ENCODE measurements at places on chromosomes 5 and 9.

GRCh38 chr5:5436203-5436760, 13.8 kb downstream of the ICE1 start:
- no peak for DNase-seq

DNA sequence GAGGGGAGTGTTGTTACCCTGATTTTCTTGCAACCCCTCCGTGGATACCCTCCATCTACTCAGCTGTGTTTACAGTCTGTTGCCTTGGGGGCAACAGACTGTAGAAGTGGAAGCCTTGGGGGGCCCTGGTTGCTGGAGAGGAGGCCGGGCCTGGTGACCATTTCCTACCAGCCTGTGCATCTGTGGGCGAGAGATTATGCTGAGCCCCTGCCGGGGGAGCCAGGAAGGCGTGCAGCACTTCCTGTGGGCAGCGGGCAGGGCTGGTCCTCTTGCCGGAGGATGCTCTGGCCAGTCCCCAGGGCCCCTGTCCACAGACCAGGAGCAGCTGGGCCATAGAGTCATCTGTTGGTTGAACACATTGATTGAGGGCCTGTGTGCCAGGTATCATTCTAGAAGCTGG, 11.1 kb downstream of the ERGIC1 start:
- DNase-seq: no peak

- peak; percentile 74 for DNase-seq
Observed at GRCh38 chr5:168790002-168790635, 211.0 kb upstream of the PANK3 start.

- no peak for DNase-seq
Observed at GRCh38 chr5:172841-173251, 18.4 kb upstream of the LRRC14B start.

GRCh38 chr5:149302641-149303040, 31.0 kb downstream of the AFAP1L1 start:
- DNase-seq: no peak

- no peak for DNase-seq
Observed at GRCh38 chr5:143024228-143024920, 254.2 kb downstream of the ARHGAP26 start.

DNA sequence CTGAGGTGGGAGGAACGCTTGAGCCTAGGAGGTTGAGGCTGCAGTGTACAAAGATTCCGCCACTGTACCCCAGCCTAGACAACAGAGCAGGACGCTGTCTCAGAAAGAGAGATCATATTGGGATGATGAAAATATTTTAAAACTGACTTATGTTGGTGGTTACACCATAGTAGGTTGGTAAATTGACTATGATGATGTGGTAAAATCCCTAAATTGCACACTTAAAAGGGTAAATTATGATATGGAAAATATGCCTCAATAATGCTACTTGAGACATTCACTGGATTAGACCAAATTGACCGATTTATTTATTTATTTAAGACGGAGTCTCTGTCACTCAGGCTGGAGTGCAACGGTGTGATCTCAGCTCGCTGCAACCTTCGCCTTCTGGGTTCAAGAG, 21.9 kb upstream of the TOR1B start:
- no peak for DNase-seq

- DNase-seq: no peak
Observed at GRCh38 chr9:99129091-99129490, 24.2 kb downstream of the TGFBR1 start.

- DNase-seq: no peak
Observed at GRCh38 chr5:180870276-180871068, 9.4 kb upstream of the ZFP62 start.

GRCh38 chr9:75914002-75914401, 23.5 kb downstream of the PCSK5 start:
- DNase-seq: no peak

DNA sequence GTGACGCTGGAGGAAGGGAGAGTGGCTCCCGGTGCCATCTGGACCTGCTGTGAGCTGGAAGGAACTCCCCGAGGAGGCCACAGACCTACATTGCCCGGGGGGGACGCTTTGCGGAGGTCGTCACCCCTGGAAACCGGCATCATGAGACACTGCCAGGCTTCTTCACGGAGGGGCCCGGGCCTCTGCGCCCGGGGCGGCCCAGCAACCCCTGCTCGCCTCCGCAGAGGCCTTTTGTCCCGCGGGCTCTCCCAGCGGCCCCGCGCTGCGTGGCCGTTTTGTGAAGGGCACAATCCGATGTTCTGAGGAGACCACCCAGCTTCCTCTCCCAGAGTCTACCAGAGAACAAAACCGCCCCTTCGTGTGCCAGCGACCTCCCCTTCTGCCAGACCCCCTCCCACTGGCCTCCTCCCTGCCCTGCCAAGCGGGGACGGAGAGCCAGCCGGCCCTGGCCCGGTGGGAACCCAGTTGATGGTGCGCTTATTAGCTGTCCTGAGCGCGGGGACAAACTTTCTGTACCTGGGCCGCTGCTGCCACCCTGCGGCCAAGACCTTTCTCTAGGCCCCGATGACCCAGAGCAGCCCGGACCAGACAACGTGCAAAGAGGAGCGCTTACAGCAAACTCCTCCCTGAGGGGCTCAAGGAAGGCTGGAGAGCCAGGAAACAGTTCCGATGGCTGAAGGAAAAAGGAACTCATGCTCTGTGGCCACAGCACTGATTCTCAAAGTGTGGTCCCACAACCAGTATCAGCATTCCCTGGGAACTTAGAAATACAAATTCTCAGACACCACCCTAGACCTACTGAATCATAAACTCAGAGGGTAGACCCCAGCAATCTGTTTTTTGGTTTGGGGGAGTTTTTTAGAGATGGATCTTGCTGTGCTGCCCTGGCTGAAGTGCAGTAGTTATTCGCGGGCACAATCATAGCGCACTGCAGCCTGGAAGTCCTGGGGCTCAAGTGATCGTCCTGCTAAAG, 86.7 kb downstream of the SLC1A3 start:
- peak; percentile 74 for DNase-seq

- peak; percentile 71 for DNase-seq
Observed at GRCh38 chr9:98856982-98857381, 49.5 kb downstream of the GALNT12 start.

DNA sequence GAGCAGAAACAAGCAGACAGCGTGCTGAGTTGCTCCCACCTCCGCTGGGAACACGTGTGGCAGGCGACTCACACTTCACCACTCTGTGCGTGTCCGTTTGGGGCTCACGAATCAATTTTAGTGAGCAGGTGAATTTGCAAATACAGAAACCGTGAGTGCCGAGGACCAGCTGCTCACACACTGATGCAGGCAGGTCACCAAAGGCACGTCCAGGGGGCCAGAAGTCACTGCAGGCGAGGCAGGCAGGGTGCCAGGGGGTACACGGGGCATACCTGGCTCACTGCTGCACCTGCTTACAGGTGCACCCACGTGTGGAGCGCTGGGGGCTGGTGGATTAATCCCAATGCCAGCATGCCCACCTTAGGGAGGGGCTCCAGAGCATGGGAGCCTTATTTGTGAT, 68.8 kb downstream of the ZNF354C start:
- DNase-seq: no peak

- no peak for DNase-seq
Observed at GRCh38 chr5:176633598-176633997, 3.1 kb downstream of the EIF4E1B start.

- DNase-seq: no peak
Observed at GRCh38 chr5:146249801-146250200, 46.4 kb downstream of the RBM27 start.

DNA sequence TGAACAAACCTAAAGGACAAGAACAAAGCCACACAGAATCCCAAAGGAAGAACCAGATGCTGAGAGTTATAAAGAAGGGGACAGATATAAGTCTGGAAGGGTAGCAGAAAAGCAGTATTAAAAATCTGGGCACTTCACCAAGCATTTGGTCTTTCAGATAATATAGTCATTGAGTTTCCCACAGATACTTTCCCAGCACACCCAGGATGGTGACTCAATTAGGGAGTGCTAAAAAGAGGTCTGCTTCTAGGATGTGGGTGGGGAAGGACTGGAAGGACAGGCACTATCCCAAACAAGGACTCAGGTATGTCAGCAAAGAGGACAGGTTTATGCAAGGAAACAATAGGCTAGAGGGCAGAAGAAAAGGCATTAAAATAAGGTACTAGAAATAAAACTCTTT, 59.3 kb downstream of the DIAPH1 start:
- peak; percentile 69 for DNase-seq

DNA sequence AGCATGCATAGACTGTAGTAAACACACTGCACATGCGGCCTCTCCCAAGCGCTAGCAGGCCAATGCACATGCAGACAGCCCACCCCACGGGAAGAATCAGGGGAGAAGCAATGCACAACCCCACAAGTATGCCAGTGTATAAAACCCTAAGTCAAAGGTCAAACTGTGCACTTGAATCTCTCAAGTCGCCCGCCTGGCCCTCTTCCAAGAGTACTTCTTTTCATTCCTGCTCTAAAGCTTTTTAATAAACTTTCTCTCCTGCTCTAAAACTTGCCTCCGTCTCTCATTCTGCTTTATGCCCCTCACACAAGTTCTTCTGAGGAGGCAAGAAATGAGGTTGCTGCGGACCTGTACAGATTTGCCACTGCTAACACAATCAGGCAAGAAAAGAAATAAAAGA, 50.4 kb downstream of the PTPDC1 start:
- no peak for DNase-seq

- DNase-seq: no peak
Observed at GRCh38 chr9:101636247-101636646, 41.5 kb upstream of the PPP3R2 start.

DNA sequence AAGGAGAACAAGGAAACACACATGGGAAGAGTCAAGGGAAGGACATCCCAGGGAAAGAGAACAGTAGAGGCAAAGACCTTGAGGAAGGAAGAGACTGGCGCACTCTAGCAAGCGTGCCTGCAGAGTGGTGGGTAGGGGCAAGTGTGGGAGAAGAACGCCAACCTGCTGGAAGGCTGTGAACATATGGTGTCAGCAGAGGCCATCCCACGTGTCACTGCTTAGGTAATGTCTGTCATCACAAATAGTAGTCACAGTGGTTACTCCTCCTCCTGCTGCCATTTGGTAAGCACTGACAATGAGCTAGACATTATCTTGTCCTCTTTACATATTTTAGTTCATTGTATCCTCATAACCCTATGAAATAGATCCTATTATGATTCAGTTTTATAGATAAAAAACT, 206.4 kb upstream of the TRIM32 start:
- DNase-seq: no peak

DNA sequence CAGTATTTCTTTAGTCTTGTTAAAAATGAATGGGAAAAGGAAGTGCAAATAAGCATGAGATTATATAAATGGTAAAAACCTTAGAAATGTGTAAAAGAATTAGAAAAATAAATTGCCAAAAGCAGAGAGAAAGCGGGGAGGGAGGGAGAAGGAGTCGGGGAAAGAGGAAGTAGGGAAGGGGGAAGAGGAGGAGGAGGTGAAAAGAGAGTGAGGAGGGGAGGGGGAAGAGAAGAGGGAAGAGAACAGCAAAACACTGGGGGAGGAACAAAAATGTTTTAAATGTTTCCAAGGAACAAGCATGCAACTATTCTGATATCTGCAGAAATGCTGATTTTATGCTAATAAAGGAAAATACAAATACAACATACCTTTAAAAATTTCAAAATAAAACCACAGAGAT, 317.5 kb downstream of the PIK3R1 start:
- no peak for DNase-seq

DNA sequence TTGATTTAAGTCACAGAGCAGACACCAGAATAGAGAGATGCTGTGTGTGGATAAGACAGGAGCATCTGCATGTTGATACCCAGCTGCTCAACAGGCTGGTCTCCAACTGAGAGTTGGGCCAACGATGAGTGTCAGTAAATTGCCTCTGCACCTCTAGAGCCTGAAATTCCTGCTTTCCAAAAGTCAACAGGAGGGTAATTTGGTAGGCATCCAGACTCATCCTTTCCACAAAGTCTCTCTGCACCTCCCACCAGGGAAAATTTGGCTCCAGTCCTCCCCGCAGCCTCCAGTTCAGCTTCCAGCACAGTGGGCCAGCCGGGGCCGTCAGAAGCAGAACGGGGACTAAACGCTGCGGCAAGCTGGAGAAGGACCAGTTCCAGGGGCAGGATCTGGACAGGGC, 136.9 kb downstream of the RFK start:
- DNase-seq: no peak

- DNase-seq: peak; percentile 92
Observed at GRCh38 chr9:87035879-87036278, 88.6 kb upstream of the GAS1 start.

GRCh38 chr9:95511616-95511931, 5.2 kb downstream of the PTCH1 start:
- DNase-seq: no peak

GRCh38 chr5:168360521-168361285, 69.3 kb downstream of the WWC1 start:
- no peak for DNase-seq

GRCh38 chr5:147669169-147669869, 113.2 kb downstream of the JAKMIP2 start:
- no peak for DNase-seq

DNA sequence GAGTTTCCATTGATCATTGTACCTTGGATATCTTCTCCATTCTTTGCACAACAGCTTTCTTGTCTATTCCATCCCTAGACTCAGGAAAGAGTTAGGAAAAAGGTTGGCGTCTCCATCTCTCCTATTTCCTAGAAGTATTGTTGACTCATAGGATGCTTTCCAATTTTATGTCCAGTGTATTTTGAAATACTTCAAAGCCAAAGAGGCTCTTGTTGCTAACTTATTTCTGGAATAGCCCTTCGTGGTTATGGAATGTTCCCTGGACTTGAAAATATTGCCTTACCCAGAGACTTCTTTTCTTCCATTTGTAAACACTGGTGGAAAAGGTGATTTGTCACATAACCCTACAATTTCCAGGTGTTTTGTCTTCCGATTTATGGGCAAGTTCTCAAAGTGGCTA, 402.3 kb upstream of the ZNF608 start:
- DNase-seq: peak; percentile 43

- no peak for DNase-seq
Observed at GRCh38 chr5:2317540-2317939, 433.9 kb downstream of the IRX2 start.

DNA sequence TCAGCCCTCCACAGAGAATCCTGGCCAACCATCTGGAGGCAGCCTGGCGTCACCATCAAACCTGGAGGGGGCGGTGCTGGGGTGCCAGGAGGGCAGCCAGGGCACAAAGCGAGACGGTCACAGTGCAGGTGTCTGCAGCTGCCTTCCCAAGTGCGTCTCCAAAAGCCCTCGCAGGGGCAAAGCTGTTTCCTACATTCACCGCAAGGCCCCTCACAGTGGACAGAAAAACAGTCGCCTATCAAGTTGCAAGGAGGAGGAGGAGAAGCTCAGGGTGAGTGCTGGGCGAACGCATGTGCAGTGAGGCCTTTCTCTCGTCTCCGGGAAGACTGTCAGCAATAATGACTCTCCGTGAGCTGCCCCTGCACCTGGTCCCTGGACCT, 18.0 kb upstream of the LHX3 start:
- DNase-seq: no peak

DNA sequence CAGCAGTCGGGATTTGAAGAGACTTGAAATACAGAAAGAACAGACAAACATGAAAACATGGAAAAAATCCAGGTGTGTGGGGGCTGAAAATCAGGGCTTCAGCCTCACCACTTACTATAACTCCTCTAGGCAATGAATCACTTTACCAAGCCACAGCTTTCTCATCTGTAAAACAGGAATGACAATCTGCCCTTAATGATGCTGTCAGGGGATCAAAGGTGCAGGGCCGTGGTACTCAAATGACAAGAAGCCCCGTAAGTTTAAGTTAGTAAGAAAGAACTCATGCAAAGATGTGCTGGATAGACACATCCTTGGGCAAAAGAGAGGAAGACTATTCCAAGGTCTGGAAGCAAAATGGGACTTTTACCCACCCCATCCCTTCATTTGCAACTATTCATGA, 34.7 kb downstream of the FBXW2 start:
- DNase-seq: no peak
